ENCODE measurements at places on chromosomes 5 and 9.

GRCh38 chr5:171848911-171849520 is 63.4 kb downstream of the SMIM23 start:
- DNase-seq = no peak

GRCh38 chr9:124665391-124666058 is 105.6 kb downstream of the NR6A1 start:
- DNase-seq = peak; percentile 87

DNA sequence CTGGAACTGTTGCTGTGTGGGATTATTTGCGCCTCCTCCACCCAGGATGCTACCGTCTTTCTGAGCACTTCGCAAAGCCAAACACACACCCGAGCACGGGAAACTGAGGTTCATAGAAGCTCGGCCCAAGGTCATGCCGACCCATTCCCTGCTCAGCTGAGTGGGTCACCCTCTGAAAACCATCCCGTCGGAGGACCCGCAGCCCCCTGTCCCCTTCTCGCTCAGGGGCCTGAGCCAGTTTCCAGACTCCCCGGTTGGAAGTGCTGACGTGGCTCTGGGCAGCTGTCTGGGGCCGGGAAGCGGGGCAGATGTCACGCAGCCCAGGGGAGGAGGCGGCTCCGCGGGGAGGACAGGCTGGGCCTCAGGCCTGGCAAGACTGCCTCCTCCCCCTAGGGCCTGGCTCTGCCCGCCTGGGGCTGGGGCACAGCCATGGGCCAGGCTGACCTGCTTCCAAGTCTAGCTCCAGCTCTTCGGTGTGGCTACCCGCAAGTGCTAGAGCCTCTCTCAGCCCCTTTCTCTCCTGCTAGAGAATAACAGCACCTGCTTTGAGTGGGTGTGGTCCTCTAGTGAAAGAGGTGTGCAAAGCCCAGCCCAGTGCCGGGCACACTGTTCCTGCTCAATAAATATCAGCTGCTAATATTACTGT is 9.9 kb upstream of the CXXC5 start:
- peak; percentile 58 for DNase-seq

- DNase-seq = peak; percentile 46
Observed at GRCh38 chr5:72110394-72111013, 3.2 kb downstream of the MAP1B start.

GRCh38 chr9:74697535-74697934 is 190.2 kb downstream of the TRPM6 start:
- no peak for DNase-seq

GRCh38 chr5:111106320-111106948 is 14.3 kb downstream of the WDR36 start:
- DNase-seq = no peak

DNA sequence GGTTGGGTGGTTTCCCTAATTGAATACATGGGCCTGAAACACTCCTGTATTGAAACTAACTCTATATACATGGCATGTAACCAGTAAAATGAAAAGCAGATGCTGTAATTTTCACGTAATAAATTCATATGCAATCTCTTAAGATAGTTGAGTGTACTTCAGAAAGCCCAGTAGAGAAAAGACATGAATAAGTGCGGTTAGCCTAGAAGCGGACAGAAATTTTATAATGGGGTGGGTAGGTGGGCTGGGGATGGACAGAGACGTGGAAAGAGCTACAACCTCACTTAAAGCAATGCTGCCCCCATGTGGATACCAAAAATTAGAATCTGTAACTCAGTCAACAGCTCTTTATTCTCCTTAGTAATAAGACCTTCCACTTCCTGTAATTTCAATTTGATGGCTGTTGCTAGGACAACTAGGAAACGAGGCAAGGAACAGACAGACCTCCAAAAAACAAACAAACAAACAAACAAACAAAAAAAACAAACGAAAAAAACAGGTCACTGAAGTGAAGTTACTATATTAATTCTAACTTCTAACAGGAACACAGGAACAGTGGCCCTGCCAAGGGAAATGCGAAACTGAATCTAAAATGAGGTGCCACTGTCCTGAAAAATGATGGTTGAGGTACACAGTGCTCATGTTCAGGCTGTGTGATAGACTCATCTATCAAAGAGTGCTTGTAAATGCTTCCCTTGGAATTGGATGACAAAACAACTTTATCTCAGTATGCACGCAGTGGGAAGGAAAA is 103.4 kb upstream of the GNA14 start:
- DNase-seq = peak; percentile 86

GRCh38 chr5:148469501-148469935 is 85.8 kb downstream of the FBXO38 start:
- DNase-seq = peak; percentile 18

DNA sequence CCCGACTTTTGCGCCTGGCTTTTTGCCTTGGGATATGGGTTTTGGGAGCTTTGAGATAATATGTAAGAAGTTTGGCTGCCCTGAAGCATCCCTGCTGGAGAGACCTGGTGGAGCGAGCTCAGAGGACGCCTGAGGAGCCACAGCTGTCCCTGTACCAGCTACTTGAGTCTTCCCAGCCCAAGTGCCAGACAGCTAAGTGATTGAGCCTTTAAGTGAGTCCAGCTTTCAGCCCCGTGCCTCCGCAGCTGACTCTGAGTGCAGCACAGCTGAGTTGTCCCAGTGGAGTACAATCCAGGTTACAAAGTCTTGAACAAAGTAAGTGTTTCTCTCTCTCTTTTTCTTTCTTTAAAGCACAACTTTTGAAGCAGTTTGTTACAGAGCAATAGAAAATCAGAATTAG is 203.8 kb upstream of the DAP start:
- no peak for DNase-seq

DNA sequence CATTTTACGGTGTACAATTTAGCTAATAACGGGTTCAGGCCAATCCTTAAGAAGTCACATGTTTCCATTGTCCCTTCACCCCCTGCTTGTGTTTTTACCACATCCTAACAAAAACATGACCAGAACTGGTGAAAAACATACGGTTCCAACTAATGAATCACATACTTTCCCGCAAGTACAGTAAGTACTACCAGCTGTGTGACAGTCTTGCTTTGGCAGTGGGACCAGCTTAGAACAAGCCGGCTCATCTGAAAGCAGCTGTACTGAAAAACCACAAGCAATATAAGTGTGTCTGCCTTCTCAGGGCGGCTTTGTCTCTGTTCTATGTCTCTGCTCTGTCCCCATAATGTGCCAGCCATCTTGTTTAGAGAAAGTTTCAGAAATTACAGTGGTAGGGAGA is 242.5 kb downstream of the BNC2 start:
- peak; percentile 97 for DNase-seq

- DNase-seq = no peak
Observed at GRCh38 chr9:101758304-101758930, 20.0 kb upstream of the GRIN3A start.

DNA sequence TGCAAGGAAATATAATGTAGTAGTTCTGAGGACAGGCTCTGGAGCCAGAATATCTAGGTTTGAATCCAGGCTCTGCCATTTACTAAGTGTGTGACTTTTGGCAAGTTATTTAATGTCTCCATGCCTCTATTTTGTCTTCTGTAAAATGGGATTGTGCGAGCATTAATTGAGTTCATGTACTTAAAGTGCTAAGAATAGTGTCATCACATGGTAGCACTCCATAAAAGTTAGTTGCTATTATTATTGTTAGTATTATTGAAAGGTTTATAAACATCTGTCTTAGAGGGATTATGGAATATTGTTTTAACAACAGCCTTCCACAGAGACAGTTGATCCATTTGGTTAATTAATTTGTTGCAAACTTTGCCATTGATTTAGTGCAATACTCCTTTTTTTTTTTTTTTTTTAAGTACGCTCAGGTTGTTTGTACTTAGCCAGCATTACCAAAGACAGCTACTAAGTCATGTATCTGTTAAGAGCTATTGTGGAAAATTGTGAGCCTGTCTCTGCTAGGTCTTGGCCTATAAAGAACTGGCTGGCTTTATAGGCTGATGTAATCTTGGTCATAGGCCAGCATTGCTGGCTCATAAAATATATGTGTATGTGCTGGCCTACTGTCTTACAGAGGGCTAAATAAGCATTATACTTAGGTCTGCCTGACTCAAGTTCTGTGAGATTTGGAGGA is 174.7 kb downstream of the WDR70 start:
- peak; percentile 47 for DNase-seq

GRCh38 chr5:2780421-2781171 is 29.1 kb upstream of the IRX2 start:
- no peak for DNase-seq

DNA sequence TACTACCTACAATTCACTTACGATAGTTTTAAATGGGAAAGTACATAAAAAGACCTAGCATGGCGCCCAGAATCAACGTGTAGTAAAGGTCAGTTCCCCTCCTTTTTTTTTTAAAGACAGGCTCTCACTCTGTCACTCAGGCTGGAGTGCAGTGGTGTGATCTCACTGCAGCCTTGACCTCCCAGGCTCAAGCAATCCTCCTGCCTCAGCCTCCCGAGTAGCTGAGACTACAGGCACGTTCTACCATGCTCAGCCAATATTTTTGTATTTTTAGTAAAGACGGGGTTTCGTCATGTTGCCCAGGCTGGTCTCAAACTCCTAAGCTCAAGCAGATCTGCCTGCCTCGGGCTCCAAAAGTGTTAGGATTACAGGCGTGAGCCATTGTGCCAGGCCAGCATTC is 40.7 kb upstream of the MTMR12 start:
- DNase-seq = no peak

DNA sequence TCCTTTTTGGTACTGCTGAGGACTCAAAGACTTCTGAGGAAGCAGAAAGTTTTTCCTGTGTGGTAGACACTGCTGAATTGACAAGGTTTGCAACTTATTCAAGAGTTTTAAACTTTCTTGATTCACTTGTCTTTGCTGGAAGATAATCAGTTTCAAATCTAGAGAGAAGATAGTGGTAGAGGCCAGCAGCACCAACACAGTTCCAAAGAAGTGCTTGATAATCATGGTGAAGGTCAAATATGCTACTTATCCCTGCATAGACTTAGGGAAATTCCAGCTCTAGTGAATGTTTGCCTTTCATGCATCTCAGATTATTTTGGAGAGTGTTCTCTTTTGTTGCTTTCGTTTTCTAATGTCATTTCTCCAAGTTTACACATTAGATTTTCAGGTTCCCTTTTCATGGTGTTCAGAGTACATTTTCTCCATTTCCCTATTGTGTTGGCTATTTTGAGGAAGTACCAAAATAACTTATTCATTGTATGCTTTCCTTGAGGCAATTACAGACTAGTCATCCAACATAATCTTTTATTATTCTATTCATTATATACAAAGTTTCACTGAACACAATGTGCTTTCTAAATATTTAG is 550 bp downstream of the IFNE start:
- DNase-seq = no peak

GRCh38 chr5:146867996-146868708 is 10.4 kb downstream of the PPP2R2B start:
- DNase-seq = no peak

DNA sequence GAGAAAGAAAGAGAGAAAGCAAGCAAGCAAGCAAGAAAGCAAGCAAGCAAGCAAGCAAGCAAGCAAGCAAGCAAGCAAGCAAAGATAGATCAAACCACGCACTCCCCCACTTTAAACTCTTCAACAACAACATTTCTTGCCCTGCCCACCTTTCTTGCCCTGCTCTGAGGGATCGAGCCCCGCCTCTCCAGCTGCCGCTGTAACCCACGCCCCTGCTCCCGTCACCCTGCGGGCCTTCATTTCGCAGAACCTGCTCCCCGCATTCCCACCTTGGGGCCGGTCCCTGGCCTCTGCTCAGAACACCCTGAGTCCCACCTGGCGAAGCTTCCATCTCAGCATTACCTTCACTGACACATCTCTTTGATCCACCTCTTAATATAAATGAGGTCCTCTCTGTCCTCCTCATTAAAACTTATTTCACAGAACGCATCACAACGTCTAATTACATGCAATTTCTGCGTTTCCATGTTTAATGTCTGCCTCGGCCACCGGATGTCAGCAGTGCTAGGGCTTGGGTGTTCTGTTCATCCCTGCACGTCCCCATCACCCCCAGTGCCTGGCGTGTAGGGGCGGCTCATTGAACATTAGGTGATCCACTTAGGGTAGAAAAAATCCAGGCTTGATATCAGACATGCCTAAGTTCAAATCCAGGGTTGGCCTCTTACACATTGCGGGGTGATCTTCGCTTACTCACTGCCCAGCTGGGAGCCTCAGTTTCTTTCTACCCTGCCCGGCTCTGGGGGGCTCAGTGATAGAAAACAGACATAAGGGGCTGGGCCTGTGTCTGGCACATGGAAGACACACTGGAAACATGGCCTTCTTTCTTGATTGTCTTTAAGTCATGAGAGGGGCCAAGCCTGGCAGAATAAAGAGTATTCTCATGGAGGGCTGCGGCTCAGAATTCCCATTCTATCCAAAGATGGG is 187.6 kb downstream of the DAB2IP start:
- no peak for DNase-seq

GRCh38 chr9:134569626-134570025 is 72.0 kb upstream of the COL5A1 start:
- no peak for DNase-seq

DNA sequence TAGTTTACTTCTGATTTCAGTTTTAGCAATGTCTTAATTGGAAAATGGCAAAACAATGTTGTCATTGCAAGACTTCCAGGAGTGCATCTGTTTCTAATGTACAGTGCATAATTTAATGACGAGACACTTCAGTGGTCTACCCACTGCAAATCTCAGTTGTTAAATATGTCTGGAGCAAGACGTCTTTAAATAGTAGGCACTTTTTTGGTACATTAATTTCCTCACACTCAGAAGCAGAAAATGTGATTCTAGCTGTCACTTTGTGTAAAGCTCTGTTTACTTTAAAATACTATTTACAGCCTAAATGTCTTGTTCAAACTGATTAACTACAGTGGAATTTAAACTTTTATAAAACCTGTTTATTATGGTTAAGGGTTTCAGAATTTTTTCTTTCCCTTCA is 815.5 kb downstream of the TLE1 start:
- DNase-seq = peak; percentile 91

- DNase-seq = no peak
Observed at GRCh38 chr9:91927922-91928510, 22.0 kb downstream of the ROR2 start.

DNA sequence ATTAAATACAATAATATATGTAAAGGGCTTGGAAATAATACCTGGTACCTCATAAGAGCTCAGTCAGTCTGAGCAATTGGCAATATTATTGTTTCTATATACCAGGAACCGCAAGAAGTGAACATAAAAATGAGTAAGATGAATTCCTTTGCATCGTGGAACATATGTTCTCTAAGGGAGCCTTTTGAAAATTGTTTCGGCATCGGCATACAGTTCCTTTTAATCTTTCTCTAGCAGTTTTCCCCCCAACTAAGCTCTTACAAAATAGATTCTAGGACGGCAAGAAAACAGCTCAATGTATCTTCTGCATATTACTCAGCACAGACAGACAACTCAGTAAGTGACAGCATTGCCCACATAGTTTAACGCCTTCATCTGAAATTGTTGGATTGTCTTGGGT is 426.6 kb upstream of the WWC1 start:
- DNase-seq = peak; percentile 52

- DNase-seq = no peak
Observed at GRCh38 chr5:100469767-100470166, 65.4 kb upstream of the FAM174A start.

Data from fibroblast of skin of right biceps (primary cell).